Fibroblast of the aortic adventitia (primary cell): ENCODE measurements at places on chromosomes 12 and 14.

- DNase-seq, result no peak
Observed at GRCh38 chr14:89206389-89207031, 210.5 kb downstream of the FOXN3 start.

GRCh38 chr12:45483571-45483970 lies 245.9 kb upstream of the ARID2 start:
- peak; percentile 83 for DNase-seq

- peak; percentile 85 for DNase-seq
Observed at GRCh38 chr12:26651566-26652188, 181.3 kb downstream of the ITPR2 start.

GRCh38 chr12:122123761-122124145 lies 45.2 kb downstream of the MLXIP start:
- no peak for DNase-seq

DNA sequence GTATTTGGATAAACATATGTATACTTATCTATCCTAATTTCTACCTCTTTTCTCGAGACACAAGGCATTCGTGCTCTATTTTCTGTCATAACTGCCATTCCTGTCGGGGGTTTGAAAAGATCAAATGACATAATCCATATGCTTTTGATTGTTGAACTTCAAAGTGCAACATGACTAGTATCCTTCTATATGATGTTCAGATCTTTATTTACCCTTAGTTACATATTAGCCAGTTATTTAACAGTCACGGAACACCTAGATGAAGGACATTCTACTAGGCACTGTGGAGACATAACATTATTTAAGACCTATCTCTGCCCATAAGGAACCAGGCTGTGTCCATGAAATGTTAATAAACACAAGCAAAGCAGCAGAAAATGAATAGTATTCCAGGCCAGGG lies 11.2 kb upstream of the GRIN2B start:
- DNase-seq, result no peak
